ENCODE measurements at places on chromosomes 12 and 14.

- no peak for DNase-seq
Observed at GRCh38 chr12:43436597-43436996, 115.4 kb downstream of the ADAMTS20 start.

DNA sequence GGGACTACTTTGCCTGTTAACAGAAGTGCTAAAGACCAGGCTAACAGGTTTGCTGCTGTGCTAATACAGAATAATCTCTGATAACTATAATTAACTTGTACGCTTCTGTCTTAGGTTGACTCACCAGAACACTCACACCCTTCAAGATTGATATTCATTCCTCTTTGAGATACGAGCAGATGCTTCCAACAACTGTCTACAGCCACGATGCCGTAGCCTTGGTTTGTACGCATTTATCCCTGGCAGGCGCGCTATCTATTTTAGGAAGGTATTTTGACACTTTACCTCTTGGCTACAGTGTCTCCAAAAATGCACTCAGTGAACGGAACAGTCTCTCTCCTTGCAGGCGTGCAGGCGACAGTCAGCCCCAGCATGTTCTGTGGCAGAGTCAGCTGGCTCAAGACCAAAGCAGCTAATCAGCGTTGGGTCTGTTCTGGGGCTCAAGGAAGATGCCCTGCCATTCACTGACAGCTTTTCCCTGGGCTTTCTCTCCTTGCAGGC lies 146.4 kb upstream of the PRICKLE1 start:
- DNase-seq = no peak

DNA sequence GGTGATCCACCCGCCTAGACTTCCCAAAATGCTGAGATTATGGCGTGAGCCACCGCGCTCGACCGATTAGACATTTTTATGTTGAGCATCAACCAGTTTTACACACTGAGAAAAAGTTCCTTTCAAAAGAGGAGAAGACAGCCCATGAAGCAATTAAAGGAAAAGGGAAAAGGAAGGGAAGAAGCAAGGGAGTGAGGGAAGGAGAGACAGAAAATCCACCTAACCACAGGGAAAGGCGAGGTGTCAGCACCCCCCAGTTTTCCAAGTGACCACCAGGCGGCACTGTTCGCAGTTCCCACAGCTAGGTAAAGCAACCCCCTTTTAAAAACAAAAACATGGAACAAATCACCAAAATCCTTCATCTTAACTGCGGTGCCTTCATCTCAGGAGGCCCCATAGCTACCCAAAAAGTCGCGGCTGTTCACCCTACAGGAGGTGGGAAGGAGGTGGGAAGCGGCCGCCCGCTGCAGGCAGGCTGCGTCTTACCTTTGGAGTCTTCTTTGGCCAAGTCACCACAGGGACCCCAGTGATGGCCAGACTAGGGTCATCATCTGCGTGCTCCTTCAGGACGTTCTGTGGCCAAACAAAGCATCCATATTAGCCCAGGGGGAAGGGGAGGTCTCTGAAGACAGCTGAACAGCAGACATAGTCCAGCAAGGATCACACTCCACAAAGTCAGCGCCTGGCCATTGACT lies 86.6 kb downstream of the KDM2B start:
- no peak for DNase-seq

- DNase-seq = no peak
Observed at GRCh38 chr12:105253866-105254513, 18.0 kb upstream of the APPL2 start.

GRCh38 chr14:62914025-62914424 lies 131.2 kb downstream of the KCNH5 start:
- no peak for DNase-seq

DNA sequence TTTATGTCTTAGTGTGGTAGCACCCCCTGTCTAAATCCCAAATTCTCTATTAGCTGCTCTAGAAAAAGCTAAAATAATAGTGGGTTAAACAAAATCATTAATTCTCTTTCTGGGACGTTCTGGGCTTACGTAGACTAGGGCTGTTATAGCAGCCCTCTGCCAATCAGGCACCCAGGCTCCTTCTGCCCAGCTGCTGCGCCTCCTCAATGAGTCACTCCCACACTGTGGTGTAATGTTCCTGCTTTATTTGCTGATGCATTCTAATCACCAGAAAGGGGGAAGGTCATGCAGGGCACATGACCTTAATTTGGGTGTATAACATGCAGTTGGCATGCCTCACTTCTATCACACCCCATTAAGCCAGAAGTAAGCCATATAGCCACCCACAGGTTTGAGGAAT lies 294.5 kb downstream of the GALC start:
- no peak for DNase-seq

GRCh38 chr12:111352296-111352993 lies 16.4 kb downstream of the PHETA1 start:
- no peak for DNase-seq

GRCh38 chr12:43221216-43221615 lies 330.8 kb downstream of the ADAMTS20 start:
- no peak for DNase-seq

- DNase-seq = no peak
Observed at GRCh38 chr12:32312049-32312670, 87.2 kb upstream of the FGD4 start.

Data from anterior cingulate cortex (tissue), 58 donors.